GM23248 (cell line): ENCODE measurements at places on chromosomes 2 and 18. TPM values are rescaled to one million over a fixed set of nuclear protein-coding genes. Genes with fewer than 3 reads are reported as not detected.
A peak's percentile ranks its signal among the peaks of the same experiment; 100 is the strongest.

DNA sequence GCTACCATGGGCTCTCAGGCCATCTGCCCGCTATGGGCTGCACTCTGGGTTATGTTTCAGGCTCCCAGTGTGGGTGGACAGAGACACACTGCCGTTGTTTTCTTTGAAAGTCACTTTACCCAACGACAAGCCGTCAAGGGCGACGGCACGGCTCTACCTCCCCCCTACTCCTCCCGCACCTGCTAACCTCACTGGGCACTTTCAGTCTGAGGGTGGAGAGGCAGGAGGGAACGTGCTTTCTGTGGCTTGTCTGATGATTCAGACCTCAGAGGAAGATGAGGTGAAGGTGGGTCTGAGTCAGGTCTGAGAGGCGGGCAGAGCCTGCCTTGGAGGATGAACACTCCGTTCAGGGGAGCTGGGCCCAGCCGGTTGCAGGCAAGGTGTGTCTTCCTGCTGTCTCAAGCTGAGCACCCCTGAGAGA lies 147.6 kb upstream of the HDAC4 start:
- DNase-seq: no peak

GRCh38 chr2:160835166-160835565 lies 325.1 kb upstream of the TANK start:
- no peak for DNase-seq

GRCh38 chr2:156790343-156791037 lies 354.3 kb downstream of the GPD2 start:
- no peak for DNase-seq

DNA sequence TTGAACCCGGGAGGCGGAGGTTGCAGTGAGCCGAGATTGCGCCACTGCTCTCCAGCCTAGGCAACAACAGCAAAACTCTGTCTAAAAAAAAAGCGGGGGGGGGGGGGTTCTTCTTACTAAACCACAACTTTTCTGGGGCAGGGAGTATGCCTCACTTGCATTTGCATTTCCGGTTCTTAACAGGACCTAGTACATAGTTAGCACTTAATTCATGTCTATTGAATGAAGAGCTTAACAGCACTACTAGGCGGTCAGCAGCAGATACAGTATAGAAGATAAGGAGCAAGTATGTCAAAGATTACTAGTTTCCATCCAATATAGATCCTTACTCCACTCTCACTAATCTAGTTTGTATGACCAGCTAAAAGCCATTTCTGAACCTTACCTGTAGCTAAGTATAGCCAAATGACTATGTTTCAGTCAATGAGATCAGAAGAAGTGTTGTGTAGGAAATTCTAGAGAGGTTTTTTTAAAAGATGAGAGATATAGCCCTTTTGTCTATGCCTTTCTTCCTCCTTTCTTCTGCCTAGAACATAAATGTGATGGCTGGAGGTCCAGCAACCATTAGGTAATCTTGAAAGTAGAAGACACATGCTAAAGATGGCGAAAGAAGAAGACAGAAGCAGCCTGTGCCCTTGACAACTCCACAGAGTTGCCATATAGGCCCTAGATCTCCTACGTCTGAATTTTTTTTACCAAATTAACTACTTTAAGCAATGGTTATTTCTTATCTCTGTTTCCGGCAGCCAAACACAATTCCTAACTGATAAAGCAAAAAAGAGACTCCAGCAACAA lies 11.3 kb downstream of the HYCC2 start:
- DNase-seq: no peak

DNA sequence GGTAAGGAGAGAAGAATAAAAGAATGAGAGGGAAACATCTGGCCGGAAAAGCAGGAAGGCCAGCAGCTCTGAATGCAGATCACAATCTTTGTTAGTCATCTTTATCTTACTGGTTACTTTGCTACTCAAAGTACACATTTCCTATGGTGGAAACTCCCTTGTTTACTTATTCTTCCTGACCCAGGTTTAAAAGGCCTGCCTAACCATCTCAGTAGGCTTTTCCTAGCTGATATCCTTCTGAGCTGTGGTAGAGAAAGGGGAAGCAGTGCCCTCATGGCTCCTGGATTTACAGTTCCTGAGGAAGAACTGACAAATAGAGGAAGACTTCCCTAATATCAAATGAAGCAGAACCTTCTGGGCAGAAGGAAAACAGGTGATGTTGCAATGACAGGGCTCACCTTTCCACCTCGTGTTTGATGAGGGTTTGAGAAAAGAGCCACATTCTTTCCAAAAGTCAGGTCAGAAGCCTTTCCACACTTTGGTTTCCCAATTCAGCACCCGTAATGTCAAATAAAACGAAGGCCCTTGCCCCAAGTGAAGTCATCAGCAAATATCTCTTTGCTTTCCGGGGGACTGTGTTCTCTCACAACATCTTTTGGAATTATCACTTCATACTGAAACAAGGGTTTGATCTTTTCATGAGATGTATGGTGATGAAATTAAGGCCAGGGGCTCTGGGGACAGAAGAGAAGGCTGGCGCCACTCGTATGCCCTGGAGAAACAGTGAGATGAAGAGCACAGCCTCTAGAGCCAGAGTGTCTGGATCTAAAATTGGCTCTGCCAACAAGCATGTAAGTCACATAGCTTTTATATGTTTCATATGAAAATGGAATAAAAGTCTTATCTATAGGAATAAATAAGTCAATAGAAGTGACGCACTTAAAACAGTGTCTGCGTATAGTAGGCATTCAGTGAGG lies 26.7 kb upstream of the APOB start:
- no peak for DNase-seq

DNA sequence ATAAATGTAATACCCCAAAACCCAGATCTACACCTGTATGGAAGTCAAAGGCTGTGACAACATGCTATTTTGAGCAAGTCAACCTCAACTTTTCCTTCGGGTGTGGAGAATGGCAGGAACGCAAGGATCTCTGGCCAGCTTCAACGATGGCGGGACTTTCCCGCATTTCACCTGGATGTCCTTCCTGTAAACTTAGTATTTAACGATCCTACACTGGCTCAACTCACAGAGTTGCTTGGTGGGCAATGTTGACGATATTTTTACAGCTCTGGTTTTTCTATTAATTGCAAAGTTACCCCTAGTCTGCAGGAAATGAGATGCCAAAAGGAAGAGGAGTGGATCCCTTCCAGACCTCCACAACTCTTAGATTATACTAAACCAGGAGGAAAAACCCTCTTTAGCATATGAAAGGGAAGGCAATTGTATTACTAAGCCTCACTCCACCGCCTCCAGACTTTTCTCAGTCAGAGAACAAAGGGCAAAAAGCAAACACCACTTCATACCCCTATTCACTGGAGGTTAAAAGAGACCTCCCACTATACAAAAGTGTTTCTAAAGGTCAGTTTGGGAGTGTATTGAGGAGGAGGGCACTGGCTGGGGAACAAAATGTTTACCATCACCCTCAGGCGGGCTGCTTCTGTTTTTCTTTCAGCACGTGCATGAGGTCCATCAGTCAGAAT lies 56.5 kb upstream of the ACVR1 start:
- no peak for DNase-seq

GRCh38 chr2:211829725-211830124 lies 708.9 kb downstream of the ERBB4 start:
- DNase-seq: no peak

GRCh38 chr2:126838716-126838985 lies 60.0 kb upstream of the TEX51 start:
- DNase-seq: no peak

- DNase-seq: no peak
Measured at GRCh38 chr2:7373156-7373555, 455.9 kb downstream of the RNF144A start.

DNA sequence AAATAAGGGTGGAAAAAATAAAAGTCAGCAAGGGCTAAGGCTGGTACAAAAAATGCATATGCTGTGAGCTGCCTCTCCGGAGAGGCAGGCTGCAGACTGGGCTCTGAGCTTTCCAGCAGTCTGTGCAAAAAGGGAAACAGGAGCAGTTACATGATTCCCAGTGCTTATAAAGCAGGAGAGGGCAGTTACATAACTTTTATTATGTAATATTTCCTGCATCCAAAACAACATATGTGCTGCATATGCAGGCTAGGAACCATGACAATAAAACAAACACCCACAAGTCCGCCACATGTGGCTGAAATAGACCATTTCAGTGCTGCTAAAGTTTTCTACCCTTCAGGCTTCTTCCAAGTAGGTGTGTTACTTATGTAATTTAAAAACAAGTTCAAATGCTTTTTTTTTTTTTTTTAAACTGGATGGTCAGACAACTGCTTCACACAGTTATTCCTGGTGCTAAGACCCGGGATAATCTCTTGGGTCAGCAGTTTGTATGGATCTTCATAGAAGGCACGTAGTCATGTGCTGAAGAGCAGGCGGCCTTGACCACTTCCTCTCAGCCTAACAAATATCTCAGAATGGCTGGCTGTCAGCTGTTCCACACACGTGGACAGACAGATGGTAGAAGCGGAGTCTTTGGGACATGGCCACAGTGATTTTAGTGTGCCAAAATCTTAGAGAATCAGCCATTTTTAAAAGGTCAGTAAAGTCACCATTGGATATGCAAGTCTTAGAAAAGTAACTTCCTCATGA lies 43.5 kb downstream of the ARMC9 start:
- peak; percentile 6 for DNase-seq

GRCh38 chr2:173017646-173018420 lies 57.8 kb upstream of the MAP3K20 start:
- DNase-seq: no peak

DNA sequence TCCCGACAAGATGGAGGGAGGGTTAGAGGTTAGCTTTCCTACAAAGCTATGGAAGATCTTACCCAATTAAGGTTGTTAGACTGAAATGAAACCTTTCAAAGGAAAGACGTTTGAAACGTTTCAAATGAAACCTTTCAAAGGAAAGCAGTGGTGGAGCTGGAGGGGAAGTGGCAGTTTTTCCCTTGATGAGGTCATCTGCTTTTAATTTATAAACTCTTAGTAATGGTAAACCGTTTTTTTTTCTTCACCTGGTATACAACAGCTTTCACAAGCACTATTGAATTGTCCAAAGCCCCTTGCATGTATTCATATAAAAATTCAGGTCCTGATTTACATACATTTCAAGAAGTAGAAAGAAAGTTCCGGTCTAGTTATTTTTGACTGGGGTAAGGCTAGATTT lies 7.4 kb downstream of the PMAIP1 start:
- DNase-seq: peak; percentile 37

- peak; percentile 64 for DNase-seq
Measured at GRCh38 chr18:46917803-46918600, 600 bp downstream of the KATNAL2 start.

- DNase-seq: no peak
Measured at GRCh38 chr18:22827741-22828140, 105.4 kb upstream of the RBBP8 start.

GRCh38 chr18:27004056-27004829 lies 138.7 kb upstream of the AQP4 start:
- DNase-seq: peak; percentile 38

- peak; percentile 60 for DNase-seq
Measured at GRCh38 chr2:7014174-7014640, 97.0 kb downstream of the RNF144A start.

GRCh38 chr18:52353589-52353988 lies 13.6 kb downstream of the DCC start:
- no peak for DNase-seq

DNA sequence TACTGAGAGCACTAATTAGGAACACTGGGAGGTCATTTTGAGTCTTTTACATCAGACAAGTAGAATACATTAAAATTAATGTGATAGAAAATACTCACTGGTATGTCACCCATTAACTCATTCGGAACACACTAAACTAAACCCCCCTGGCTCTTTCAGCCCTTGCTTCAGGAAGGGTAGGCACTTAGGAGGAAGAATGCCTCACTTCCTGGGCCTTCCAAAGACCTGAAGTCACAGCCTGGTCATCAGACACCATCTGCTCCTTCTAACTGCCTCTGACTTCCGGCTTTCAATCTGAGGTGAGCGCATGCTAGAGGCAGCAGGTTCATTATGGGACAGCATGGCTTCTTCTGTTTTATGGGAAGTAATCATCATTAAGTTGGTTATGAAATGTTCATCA lies 451.4 kb downstream of the PID1 start:
- DNase-seq: peak; percentile 39

GRCh38 chr2:143623231-143623908 lies 494.2 kb downstream of the ARHGAP15 start:
- DNase-seq: no peak

- DNase-seq: peak; percentile 30
Measured at GRCh38 chr2:96769814-96770213, 9.1 kb downstream of the CNNM4 start.

DNA sequence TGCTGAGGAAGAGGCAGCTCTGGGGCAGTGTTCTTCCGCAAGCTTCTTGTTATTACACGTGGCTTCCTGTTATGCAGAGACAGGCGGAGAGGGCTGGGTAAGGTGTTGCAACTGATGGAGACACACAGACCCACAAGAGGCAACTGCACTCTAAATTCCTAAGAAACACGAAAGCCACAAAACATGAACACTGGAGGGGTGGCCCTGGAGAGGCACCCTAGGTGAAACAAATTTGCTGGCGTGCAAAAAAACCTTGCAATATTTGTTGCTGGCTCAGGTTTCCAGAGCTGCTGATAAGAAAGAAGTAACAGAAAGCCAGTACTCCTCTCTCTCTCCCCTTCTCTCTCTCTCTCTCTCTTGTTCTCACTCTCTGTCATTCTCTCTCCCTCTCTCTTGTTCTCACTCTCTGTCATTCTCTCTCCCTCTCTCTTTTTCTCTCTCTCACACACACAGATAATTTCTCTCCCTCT lies 31.8 kb downstream of the ARHGAP25 start:
- DNase-seq: no peak

DNA sequence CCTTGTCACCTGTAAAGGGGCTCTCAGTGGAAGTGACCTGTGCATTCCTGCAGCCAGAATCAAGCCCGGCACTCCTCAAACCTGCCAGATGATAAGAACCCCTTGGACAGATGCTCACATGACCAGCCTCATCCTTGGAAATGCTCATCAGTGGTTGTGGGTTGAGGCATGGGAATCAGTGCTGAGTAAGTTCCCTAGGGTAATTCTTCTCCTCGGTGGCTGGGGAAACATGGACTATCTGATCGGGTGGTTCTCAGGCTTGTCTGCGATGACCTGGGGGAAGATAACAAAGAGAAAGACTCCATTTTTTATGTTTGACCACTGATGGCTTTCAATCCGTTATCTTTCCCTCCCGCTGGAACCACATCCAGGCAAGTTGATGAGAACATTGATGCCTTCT lies 84.0 kb downstream of the SPP2 start:
- DNase-seq: no peak

- DNase-seq: peak; percentile 13
Measured at GRCh38 chr18:35525795-35526494, 28.2 kb upstream of the INO80C start.

The RTP5 gene
- total RNA-seq: not detected in 2 replicates

The FER1L5 gene
- under 0.01 TPM in 1 of 2 replicates, not detected in the other for total RNA-seq

The CCDC121 gene
- total RNA-seq: 1.6 and 3.4 TPM in 2 replicates

The CNDP1 gene
- total RNA-seq: not detected in 2 replicates

The NOTO gene
- total RNA-seq: not detected in 2 replicates

The ST6GAL2 gene
- not detected in 2 replicates for total RNA-seq

The NYAP2 gene
- total RNA-seq: not detected in 2 replicates

The MAB21L4 gene
- total RNA-seq: not detected in 2 replicates

The USP34 gene
- 77.6 and 90.5 TPM in 2 replicates for total RNA-seq

The CGREF1 gene
- total RNA-seq: 19.2 and 23.3 TPM in 2 replicates

The SETBP1 gene
- 4.1 and 5.2 TPM in 2 replicates for total RNA-seq
